ENCODE measurements at places on chromosomes 12 and 14. TPM values are rescaled to one million over a fixed set of nuclear protein-coding genes. Genes with fewer than 3 reads are reported as not detected.

Gene TIGAR
- 13.6 TPM for total RNA-seq

Gene MMP19
- total RNA-seq: 3.4 TPM

Gene PAPOLA
- total RNA-seq: 132 TPM

Gene CAND1
- total RNA-seq: 29.8 TPM

Gene CLEC2A
- total RNA-seq: not detected

Gene ZNF385A
- total RNA-seq: 10.7 TPM

Gene PLA2G1B
- total RNA-seq: not detected

Gene PAPLN
- total RNA-seq: 2.5 TPM

Gene ACADS
- 113 TPM for total RNA-seq

Gene PLEKHD1
- 0.22 TPM for total RNA-seq

Gene ABCC9
- 77.6 TPM for total RNA-seq

Gene IL26
- total RNA-seq: not detected

Gene PTCSC3
- total RNA-seq: not detected

Gene ADGRD1
- 86.1 TPM for total RNA-seq

Gene TAS2R19
- total RNA-seq: 0.51 TPM

Gene PUS7L
- total RNA-seq: 3.7 TPM

Gene BIN2
- total RNA-seq: 1.5 TPM

Gene PROX2
- not detected for total RNA-seq

Gene LALBA
- not detected for total RNA-seq

Gene PRB2
- total RNA-seq: not detected

Gene SSTR1
- 0.43 TPM for total RNA-seq

All from Right ventricle myocardium superior (tissue), 1 donor.